Right ventricle myocardium superior (tissue), 1 donor: ENCODE measurements at places on chromosomes 13 and 19. TPM values are rescaled to one million over a fixed set of nuclear protein-coding genes. Genes with fewer than 3 reads are reported as not detected.

DNA sequence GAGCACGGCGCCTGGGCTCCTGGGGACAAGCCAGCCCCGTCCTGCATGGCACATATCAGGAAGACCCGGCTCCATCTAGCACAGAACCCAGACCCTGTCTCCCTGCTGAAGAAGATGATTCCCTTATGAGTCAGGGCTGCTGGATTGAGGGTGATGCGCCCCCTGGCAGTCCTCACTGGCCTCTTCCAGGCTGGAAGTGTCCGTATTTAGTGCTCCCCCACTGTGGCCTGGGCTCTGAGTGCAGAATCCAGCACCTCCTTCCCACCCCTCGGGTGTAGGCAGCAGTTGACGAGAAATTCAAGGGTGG is 14.9 kb downstream of the COMP start:
- no peak for DNase-seq

DNA sequence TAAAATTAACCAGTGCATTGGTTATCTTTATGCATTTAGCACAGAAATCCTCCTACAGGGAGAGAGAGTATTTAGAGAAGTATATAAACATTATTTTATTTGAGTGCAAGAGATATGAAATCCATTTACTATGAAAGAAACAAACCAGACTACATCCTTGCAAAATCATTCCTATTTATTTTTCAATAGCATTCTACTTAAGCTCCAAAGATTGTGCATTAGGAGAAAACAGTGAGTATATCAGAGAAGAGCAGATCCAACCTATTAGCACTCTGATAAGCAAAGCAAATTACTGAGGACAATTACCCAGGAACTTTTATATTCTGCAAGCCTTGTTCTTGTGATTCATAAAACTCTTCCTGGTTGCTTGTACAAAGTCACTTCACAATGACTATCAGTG is 256.1 kb downstream of the FGF14 start:
- DNase-seq: no peak

- no peak for DNase-seq
These were observed 6.4 kb downstream of the ARHGEF7 start for GRCh38 chr13:111121506-111121905.

- no peak for DNase-seq
These were observed 53.6 kb downstream of the GATAD2A start for GRCh38 chr19:19459073-19459472.

DNA sequence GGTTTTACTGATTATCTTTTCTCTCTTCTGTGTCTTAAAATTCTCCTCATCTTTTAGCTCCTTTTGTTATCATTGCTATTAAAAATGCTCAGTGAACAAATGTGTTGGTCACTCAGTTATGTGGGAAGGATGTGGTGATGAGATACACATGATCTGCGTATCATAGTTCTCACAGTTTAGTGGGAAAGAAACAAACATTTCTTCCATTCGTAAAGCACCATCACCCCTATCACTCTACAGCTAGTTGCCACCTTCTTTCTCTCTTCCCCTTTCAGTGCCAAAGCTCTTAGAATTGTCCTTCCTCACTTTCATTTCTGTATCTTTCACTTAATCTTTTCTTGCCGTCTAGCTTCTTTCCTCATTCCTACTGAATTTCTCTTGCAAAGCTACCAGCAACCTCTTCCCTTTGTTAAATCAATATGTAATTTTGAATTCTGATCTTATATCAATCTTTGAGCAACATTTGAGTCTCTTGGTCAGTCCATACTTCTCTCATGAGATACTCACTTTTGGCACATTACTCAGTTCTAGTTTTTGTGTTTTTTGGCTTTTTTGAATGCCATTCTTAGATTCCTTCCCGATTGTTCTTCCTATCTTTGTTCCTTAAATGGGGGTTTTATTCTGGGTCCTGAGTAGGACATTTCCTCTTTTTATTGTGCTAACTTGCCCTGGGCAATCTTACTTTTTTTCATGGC is 122.3 kb downstream of the PCCA start:
- no peak for DNase-seq

KIR2DL1 gene
- total RNA-seq: not detected

CEACAM1 gene
- 2.6 TPM for total RNA-seq
